Activated T-helper 9 cell treated with anti-CD3 and anti-CD28 coated beads, Interleukin-2, amount 50 U/mL, for 16 hours (primary cell): ENCODE measurements at places on chromosomes 2 and 18.

- DNase-seq = no peak
Observed at GRCh38 chr2:145038041-145038525, 518.2 kb upstream of the ZEB2 start.

GRCh38 chr18:61333271-61333745 lies at the start of gene CDH20:
TSS of gene CDH20 (plus strand) at chr18:61333430.
- DNase-seq = no peak

- no peak for DNase-seq
Observed at GRCh38 chr2:18209934-18210639, 331.6 kb downstream of the KCNS3 start.

GRCh38 chr2:83862600-83862999 lies 596.5 kb downstream of the SUCLG1 start:
- no peak for DNase-seq

- peak; percentile 56 for DNase-seq
Observed at GRCh38 chr2:97718051-97718882, 4.9 kb downstream of the ZAP70 start.

DNA sequence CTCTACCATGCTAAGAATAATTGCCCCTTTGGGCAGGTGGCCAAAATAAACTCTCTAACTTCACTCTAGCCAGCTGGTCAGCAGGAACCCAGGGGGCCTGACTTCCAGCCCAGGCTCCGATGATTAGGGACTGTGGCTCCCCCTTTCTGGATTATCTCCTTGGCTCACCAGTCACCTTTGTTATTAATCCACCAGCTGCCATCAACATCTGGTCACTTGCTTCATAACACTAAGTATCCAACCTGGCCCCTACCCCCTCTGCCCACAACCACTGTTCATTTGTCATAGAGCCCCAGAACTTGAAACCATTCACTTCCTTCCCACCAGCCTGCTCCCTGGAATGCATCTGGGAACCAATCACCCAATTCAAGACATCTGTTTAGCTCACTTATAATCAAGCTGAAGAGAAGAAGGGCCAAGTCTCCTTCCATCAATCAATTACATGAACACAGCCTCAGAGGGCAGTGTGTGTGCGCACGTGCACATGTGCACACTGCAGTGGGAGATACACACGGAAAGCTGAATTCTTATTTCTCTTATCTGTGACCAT lies 215.1 kb downstream of the ALK start:
- no peak for DNase-seq

DNA sequence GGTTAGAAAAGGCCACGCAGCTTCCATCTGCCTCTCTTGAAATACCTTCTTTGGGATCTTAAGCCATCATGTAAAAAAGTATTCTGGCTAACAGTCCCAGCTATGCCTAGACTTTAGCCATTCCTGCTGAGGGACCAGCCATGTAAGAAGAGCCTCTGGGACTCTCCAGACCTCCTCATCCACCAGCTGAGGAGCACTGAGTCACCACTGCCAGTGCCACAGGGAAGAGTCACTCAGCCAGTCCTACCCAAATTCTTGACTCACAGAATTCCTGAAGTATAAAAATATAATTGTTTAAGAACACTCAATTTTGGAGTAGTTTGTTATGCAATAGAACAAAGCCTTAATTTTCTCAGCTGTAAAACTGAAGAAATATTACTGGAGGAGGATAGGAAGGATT lies 436.7 kb downstream of the ZEB2 start:
- DNase-seq = no peak

DNA sequence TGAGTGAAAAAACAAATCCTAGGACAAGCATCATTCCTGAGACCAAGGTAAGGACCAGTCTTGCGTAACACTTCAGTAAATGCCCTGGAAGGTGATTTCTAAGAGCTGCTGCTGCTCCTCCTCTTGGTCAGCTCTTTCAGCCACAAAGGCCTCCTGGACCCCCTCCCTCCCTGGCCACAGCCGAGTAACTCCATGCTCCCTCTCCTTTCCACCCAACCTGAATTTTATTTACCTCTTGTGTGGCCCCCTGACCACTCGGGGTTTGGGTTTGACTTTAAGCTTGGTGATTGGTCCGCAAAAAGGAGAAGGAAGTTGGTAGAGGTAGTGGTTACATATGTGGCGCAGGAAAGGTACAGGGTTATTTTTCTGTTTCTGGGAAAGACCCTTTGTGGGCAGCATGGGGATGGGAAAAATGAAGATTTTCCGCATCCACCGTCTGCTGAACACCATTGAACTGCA lies 9.2 kb downstream of the HTRA2 start:
- DNase-seq = no peak

GRCh38 chr18:44423814-44424644 lies 256.7 kb upstream of the SETBP1 start:
- DNase-seq = no peak

GRCh38 chr18:63788447-63789096 lies 13.4 kb downstream of the SERPINB7 start:
- peak; percentile 17 for DNase-seq

- DNase-seq = no peak
Observed at GRCh38 chr2:198763793-198764192, 693.9 kb downstream of the SATB2 start.

- no peak for DNase-seq
Observed at GRCh38 chr2:23545396-23545795, 160.4 kb downstream of the KLHL29 start.

DNA sequence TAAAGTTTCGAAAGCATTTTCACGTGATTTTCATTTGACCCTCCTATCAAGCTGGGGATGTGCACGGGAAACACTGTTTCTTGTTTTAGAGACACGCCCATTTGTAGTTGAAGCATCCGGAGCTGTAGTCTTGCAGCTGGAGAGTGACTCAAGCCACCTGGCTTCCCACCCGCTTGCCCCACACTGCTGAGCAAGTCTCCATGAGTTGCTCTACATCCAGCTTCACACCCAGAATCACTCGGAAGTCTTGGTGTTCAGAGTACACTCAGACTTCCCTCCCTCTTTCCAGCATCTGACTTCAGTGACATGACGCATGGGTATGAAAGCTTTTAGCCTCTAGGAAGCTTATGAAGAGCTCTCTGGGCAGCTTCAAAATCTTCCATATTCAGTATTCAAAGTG lies 262.4 kb downstream of the NBAS start:
- DNase-seq = no peak

DNA sequence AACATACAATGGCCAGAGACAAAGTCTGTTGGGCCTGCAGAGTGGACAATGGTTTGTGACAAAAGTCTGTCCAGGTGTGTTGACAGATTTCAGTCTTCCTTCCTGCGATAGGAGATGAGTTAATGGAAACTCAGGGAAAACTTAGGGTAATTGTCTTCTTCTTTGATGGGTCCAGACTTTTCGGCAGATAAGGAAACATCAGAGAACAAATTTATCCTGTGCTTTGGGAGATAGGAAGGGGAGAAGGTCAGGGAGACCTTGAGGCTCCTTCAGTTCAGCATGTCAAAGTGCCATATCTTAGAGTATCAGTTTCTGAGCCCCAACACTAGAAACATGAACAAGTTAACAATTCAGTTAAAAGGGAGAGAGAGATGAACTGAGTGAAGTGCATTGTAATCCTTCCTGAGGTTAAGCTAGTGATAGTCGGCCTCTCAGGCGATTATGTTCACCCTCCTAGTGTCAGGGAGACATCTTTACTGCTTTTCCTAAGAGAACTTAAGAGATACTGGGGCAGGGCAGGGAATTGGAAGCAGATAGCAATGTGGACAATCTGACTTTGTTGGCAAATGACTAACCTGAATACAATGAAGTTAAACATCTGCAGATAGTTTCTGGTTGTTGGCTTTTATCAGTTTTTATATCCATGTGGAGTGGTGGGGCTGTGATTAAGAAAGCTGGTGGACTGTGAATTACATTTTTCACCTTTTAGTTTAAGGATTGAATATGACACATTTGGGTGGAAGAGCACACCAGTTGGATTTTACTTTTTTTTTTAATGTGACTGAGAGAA lies 248.8 kb upstream of the FN1 start:
- no peak for DNase-seq

DNA sequence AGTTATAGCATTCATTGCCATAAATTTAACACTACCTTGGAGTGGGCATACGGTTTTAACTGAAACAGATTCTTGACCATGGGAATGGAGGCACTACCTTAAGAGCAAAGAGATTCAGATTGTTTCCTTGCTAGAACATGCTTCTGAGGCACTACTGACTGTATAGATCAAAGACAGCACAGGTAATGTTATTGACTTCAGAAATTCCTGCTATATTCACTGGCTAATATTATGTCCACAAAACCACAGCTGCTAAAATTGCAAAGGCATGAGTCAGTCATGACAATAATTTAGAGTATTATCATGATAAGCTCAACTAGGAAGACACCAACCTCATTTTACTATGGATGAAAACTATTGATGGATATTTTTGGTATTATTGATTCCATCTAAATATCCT lies 39.4 kb downstream of the SLC8A1 start:
- DNase-seq = no peak

DNA sequence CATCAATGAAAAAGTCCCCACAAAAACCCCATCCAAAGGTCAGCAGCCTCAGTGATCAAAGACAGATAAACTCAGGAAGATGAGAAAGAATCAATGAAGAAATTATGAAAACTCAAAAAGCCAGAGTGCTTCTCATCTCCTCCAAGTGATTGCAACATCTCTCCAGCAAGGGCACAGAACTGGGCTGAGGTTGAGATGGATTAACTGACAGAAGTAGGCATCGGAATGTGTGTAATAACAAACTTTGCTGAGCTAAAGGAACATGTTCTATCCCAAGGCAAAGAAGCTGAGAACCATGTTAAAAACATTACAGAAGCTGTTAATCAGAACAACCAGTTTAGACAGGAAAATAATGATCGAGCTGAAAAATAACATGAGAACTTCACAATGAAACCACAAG lies 442.8 kb upstream of the SYT4 start:
- DNase-seq = no peak

- DNase-seq = no peak
Observed at GRCh38 chr2:226798422-226799210, 1.0 kb downstream of the IRS1 start.

GRCh38 chr2:3516831-3517230 lies 2.5 kb downstream of the ADI1 start:
- DNase-seq = no peak

GRCh38 chr18:7561909-7562460 lies 5.1 kb upstream of the PTPRM start:
- no peak for DNase-seq

- DNase-seq = no peak
Observed at GRCh38 chr2:102025016-102025501, 33.3 kb downstream of the IL1R2 start.

GRCh38 chr2:49715597-49715996 lies 561.3 kb upstream of the FSHR start:
- DNase-seq = no peak

DNA sequence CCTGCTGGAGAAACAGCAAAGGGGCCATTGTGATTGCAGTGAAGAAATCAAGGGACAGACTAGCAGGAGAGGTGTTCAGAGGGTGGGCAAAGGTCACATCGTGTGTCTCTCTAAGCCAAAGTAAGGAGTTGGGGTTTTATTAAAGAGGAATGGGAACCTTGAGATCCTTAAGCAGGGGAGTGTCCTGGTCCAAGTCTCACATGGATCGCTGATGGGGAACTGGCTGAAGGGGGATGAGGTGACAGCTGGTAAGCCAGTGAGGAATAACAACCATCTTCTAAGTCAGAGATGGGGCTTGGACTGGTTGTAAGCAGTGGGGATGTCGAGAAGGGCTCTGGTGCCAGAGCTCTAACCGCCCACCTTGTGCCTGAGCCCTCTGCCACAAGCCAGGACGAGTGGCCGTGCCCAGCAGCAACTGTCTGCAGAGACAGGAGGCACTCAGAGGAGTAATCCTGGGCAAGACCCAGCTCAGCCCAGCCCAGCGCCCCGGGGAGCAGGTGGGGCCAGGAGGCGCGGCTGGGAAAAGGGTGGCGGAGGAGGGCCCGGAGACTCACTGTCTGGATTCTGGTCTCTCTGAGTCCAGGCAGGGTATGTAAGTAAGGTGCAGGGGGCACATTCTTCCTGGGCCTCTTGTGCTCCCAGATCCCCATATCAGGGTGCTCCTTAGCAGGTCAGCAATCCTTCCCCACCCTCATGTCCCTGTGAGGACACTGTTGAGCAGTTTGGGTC lies 13.7 kb downstream of the WNT10A start:
- DNase-seq = no peak

- no peak for DNase-seq
Observed at GRCh38 chr2:62787386-62787785, 81.9 kb downstream of the EHBP1 start.

DNA sequence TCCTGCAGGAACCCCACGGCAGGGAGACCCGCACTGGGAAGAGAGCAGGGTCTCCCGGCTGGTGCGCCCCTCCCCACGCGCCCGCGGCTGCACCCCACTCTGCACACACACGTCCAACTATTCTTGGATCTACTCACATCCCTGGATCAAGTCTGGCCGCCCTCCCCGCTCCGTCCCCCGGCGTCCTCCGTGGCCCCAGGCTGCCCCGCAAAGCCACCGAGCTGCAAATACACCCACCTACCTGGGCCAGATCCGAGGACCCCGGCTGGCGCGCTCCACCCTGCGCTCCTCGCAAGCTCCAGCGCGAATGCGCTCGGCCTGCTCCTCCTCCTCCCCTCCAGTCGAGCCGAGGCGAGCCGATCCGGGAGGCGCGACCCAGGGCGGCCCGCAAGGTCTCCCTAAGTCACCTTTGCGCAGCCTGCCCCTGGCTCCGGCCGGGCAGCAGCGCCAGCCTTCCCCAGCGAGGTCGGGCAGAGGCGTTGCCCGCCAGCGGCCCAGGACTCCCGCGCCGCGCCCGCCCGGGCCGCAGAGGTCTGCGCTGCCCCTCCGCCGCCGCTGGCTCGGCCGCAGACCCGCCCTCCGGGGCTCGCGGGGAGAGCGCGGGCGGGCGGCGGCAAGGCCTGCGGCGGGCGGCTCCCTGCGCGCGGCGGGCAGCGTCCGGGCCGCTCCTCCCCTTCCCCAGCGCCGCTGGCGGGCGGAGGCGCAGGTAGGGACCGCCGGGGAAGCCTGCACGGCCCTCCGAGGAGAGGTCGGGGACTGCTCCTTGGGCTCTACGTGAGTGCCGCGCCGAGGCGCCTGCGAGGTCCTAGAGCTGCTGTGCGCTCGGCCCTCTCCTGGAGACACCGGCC lies 126.0 kb downstream of the OSBPL1A start:
- DNase-seq = no peak

GRCh38 chr2:207408086-207408794 lies 121.5 kb upstream of the CREB1 start:
- DNase-seq = no peak

DNA sequence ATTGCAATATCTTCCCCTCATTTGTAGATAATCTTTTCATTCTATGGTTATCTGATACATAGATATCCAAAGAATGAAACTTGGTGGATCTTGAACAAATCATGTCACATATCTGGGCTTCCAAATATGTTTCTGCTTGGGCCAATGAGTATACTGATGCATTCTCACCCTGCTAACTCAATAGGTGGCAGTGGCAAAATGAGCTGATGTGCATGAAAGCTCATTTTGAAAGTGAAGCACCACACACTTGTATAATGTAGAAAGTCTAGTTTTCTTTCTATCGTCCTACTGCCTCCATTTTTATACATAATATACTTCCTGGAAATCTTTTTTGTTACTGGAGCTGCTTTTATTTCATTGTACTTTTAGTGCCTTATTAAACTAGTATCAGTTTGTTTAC lies 208.2 kb downstream of the PRKCE start:
- DNase-seq = no peak
